ENCODE measurements at places on chromosomes 11 and 22.

GRCh38 chr11:100727410-100727809 is 40.3 kb downstream of the ARHGAP42 start:
- no peak for DNase-seq

DNA sequence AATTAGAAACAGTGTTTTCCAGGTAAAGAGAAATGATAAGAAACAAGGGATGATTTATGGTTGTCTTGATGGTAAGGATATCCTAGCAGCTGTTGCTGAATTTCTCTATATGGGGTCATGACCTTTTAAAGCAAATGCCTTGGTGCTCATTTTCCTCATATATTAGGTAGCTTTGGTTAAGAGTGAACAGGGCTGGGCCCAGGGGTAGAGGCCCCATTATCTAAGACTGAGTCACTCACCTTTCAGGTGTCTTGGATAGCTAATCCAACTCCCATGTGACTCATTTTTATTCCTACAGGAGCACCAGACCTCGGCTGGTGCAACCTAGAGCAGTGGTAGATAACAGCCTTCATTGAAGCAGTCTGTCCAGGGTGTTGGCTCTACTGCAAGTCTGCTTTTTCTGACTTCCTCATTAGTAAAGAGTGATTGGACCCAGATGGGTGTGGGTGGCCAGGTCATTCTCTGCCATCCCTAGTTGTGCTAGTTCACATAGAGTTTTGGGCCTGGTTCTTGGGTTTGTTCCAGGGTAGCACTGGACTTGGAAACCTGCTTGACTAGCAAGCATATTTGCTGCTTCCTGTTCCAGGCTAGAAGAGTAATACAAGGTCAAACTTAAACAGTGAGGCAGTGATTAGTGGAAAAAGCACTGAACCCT is 37.4 kb downstream of the CTNND1 start:
- DNase-seq = no peak

DNA sequence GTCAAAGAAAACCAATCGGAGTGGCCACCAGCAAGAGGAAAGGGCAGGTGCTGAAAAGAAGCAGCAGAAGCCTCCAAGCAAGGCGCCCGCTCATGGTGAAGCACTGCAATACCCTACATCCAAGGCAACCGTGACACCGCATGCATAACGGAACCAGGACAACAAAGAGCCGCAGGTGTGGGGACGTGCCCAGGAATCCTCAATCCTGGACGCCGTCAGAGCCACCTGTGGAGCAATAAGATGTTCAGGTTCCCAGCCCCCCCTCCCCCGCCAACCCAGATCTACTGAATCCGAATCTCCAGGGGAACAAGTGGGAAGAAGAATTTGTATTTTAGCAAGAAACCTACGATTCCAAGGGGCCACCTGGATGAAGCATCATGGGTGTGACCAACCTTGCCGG is 70.8 kb downstream of the SHANK2 start:
- no peak for DNase-seq

DNA sequence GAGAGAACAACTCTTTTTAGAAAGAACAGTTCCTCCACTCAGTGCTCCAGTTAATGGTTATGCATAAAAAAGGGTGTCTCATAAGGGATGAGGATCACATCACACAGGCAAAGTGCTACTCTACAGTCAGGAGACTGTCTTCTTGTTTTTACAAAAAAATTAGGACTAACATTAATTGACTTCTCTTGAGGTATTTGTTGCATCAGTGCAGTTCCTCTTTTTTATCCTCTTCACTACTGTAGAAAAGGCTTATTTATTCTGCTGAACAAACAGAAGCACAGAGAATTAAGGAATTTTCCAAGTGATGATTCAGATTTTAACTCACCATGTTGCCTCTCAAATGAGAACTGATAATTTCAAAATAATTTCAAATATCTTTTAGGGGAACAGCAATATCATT is 1.9 kb downstream of the MMP8 start:
- no peak for DNase-seq

DNA sequence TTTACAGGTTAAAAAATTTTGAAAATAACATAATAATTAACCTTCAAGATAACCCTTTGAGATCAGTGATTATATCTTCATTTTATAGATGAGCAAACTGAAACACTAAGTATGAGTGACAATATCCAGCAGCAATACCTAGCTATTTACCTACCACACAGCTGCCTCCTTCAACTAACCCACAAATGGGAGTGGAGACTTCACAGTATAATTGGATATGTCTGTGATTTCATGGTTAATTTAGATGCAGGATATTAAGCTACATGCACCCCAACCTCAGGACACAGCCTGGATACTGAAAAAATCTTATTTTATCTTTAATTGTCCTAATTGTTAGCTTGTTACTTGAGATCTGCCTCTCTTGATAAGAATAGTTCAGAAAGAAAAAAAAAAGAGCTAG is 297.2 kb upstream of the ANO5 start:
- no peak for DNase-seq

DNA sequence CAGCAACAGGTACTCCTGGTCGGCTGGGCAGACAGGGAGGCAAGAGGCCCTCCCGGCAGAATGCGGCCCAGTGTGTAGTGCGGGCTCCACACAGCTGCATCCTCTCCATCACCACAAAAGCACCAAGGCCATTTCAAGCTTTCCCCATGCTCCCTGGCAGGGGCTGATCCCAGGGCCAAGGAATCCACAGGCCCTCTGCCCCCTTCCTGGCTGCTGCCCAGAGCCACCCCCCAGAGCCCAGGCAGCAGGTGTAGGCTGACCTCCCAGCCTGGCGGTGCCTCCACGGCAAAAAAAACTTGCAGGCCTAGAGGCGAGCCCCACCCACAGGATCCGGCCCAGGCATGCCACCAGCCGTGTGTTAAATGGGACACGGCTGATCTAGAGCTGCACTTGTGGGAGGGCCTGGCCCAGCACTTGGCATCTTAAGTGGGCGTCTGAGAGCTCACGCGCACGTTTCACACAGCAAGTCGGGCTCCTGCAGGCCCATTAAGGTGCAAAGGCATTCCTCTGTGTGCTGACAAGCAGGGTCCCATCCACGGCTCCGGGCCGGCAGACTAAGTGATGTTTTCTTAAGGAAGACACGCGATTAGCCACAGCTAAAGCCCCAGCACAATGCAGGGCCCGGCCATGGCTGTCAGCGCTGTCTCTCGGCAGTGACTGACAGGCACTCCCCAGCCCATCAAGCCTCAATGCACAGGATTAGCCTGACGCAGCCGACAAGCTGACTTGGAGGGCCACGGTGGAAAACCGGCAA is 19.8 kb upstream of the GNB1L start:
- no peak for DNase-seq

GRCh38 chr22:48391171-48391711 is 1436.4 kb downstream of the BRD1 start:
- no peak for DNase-seq

GRCh38 chr11:16547879-16548278 is 190.6 kb upstream of the C11orf58 start:
- DNase-seq = no peak

DNA sequence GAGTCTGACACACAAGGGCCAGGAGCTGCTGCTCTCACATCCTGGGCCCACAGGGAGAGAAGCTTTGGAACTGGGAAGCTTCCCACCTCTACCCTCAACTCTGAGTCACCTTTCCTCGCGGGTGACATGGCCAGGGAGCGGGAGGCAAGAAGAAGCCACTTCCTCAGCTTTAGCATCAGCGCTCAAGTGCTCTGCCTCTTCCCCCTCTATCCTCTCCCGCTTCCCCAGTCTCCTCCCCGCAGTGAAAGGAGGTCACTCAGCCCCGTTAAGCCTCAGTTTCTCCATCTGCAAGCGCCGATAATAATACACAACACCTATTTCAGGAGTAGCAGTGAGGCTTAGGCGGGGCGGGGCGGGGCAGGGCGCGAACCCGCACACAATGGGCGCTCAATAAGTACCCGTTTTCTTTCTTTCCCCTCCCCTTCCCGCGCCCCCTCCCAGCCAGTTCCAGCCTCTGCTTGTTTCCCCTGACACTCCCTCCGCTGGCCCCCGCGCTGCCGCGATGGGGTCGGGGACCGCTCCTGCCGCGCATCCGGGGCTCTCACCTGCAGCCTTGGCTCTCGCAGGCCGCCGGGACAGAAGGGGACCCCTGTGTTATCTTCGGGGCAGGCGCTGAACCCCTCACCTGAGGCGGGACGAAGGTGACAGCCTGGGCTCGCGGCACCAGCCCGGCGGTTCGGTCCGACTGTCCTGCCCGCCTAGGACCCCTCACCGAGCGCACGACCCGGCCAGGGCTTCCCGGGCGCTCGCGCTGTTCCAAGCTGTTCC is 892 bp downstream of the GDPD5 start:
- DNase-seq = no peak

DNA sequence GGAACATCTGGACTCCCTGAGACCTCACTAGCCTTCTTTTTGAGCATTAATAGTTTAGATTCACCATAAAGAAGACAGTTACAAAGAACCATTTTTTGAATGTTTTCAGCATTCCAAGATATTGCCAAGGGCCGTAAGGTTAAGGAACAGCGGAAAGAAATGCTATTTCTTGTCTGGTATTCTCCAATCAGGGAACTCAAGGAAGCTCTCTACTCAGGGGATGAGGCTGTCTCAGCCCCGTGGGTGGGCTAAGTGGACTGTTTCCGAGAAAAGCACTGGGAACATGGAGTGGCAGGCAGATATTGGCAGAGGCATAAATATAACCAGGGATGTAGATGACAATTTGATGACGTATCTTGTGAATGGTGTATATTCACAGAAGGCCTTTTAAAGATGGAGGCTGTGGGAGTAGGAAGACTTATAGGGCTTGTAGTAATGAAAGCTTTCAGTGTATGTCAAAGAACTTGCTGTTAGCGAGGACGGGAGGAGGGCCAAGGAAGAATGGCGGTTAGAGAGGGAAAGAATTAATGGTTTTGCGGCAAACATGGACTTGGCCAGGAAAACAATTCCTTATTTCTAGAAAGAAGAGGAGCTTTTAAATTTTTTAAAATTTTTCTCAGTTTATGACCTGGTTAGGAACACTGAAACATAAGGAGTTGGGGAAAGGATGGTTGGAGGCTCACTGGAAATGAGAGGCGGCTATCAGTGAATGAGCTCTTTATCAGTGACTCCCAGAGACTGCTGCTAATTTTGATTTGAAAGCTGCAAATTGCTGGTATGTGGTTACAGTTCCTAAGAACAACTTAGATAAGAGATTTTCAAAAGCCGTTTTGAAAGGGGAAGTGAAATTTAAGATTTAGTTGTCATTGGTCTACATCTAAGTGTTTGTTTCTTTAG is 64.6 kb downstream of the ST3GAL4 start:
- no peak for DNase-seq

- DNase-seq = no peak
Observed at GRCh38 chr11:21612326-21612725, 580.6 kb upstream of the ANO5 start.
